ENCODE measurements at places on chromosomes 3 and 15.

GRCh38 chr3:117480972-117481371, 771.4 kb downstream of the TUSC7 start:
- no peak for DNase-seq

GRCh38 chr15:95503107-95503506, 827.4 kb upstream of the NR2F2 start:
- DNase-seq = no peak

DNA sequence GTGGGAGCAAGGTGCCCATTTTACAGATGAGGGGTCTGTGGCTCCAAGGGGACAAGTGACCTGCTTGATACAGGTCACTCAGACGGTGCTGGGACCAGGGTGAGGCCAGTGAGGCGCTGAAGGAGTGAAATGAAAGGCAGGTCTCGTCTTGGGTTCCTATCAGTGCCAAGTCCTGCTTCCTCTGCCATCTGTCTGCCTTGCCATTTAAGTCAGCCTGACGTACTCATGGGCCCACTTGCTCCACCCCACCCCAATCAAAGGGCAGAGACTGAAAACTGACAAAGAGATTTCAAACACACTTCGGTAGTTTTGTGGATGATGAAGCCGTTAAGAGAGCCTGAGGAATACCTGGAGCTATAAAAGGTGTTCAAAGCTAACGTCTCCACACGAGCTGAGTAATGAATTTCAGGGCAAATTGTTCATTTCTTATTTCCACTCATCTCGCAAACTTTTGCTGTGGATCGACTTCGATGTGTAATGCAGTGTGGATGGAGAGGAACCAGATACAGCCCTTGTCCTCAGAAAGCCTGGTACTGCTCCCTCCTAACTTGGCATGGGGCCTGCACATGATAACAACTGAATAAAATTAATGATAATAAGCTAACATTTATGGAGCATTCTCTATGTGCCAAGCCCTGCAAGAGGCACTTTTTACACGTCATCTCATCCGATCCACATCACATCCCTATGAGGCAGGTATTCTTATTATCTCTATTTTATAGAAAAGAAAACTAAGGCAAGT, 36.6 kb downstream of the ATP2B2 start:
- DNase-seq = no peak

DNA sequence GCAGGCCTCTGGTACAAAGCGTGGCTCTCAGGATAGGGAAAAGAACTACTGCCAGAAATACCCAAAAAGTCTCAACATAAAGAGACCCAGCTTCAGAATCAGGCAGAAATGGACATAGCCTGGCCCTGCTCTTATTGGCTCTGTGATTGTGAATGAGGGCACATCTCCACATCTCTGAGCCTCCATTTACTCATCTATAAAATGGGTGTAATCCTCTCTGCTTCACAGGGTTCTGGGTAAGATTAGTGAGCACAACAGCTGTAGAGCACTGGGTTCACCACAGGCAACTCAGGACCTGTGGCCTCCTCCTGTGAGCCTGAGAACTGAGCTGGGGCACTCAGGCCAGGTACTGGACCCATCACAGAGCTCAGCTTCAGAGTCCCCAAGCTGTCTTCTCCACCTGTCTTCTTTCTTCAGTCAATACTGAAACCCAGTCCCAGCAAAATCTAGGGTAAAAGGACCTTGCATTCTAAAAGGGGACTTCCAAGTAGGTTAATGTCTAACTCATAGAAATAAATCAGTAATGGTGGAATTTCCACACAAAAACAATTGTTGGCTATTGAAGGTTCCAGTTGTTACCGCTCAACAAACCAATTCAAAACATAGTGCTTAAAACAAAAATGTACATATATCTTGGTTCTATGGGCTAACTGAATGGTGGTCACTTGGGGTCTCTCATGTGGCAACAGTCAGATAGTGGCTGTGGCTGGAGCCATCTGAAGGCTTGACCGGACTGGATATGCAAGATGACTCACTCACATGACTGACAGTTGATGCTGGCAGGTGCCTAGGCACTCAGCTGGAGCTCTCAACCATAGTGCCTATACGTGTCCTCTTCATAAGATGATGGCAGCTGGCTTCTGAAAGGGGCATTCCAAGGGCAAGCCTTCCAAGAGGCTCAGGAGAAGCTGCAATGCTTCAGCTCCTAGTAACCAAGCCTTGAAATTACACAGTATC, 47.3 kb downstream of the TRIM42 start:
- DNase-seq = no peak

- peak; percentile 49 for DNase-seq
Observed at GRCh38 chr3:135516143-135516542, 449.4 kb upstream of the PPP2R3A start.
